AG10803 (cell line): ENCODE measurements at places on chromosomes 5 and 9.

- DNase-seq: peak; percentile 96
Observed at GRCh38 chr5:14816999-14817761, 54.4 kb downstream of the ANKH start.

DNA sequence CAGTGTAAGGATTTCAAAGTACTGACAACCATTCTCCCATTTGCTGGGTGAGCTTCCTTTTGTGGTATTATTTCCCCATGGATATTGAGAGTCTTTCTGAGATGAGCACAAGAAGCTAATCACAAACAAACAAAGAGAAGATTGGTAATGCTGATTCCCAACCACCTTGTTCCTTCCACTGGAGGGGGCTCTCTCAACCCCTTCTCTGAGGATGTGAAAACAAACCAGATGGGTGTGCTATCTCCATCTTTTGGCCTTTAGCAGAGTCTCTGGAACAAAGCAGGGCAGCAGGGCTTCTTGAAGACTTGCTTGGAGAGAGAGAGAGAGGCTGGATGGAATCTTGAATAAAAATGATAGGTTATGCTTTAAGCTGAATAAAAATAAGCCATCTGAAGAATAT, 576.7 kb upstream of the ZNF462 start:
- peak; percentile 25 for DNase-seq

GRCh38 chr5:74954919-74955318, 88.7 kb upstream of the FAM169A start:
- peak; percentile 44 for DNase-seq

GRCh38 chr9:136004712-136005111, 43.5 kb upstream of the UBAC1 start:
- no peak for DNase-seq

GRCh38 chr5:129844764-129845163, 59.5 kb upstream of the CHSY3 start:
- no peak for DNase-seq

- no peak for DNase-seq
Observed at GRCh38 chr5:116062352-116062751, 22.5 kb upstream of the COMMD10 start.

DNA sequence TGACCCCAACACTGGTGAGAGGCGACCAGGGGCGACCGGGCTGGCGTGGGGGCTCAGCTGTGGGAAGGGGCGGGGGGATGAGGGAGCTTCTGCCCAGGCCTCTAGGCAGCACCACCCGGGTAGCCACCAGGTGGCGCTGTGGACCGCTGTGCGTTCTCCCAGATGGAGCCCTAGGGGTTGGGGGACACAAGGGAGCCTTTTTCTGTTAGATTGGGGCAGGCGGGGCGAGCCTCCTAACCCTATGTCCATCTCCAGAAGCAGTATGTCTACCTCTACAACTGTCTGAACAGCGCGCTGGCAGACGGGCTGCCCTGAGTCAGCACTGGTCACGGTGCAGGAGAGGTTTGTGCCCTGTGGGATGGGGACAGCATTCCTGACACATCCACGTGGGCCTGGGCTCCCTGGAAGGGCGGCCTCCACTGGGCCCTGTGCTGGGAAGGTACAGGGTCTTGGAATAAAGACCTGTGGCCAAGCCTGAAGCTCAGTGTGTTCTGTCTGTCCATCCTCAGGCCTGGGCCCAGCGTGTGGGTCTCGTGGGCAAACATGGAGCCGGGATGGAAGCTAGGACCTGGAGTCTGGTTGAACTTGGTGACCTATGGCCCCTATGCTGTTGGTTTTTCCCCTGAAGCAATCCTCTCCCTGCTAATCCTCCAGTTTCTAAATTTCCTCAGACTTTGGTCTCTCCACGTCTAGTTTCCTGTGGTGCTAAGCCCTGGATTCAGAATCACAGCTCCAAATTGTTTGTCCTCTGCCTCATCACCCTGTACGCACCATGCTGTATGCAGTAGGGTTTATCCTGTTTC, 23.1 kb upstream of the SPTLC1 start:
- peak; percentile 33 for DNase-seq

GRCh38 chr5:88889189-88890069, 6.4 kb upstream of the MEF2C start:
- DNase-seq: peak; percentile 42

DNA sequence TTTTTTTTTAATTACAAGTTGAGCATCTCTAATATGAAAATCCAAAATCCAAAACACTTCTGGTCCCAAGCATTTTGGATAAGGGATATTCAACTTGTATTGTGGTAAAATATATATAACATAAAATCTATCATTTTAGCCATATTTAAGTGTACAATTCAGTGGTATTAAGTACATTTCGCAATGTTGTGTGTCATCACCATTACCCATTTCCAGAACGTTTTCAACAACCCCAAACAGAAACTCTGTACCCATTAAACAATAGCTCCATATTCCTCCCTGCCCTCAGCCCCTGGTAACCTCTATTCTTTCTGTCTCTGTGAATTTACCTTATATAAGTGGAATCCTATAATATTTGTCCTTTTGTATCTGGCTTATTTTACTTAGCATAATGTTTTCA, 24.9 kb downstream of the TICAM2 start:
- no peak for DNase-seq

DNA sequence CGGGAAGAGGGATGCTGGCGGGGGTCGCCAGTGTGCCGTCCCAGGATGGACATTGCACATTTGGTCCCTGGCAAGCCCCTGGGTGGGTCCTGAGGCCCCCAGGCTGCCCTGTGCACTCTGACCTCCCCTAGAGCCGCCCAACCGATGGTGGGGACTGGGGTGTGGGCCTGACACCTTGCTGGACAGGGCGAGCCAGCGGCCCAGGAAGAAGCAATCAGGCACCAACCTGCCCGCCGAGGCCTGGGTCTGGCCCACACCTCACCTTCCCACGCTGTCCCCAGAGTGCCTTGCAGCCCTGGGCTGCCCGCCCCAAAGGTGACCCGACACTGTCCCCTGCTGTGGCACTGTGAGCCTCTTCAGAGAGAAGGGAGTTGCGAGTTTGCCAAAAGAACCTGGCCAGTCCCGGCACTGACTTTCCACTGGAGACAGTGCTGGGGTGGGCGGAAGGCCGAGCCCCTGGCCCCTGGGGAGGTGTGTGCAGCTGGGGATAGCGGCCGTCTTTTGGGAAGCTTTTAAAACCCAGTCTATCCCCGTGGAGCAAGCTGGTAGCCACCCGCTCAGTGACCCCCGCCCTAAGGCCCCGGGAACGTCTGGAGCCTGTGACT, 12.0 kb upstream of the NRARP start:
- DNase-seq: no peak

- no peak for DNase-seq
Observed at GRCh38 chr9:130209422-130209821, 37.2 kb downstream of the NCS1 start.

DNA sequence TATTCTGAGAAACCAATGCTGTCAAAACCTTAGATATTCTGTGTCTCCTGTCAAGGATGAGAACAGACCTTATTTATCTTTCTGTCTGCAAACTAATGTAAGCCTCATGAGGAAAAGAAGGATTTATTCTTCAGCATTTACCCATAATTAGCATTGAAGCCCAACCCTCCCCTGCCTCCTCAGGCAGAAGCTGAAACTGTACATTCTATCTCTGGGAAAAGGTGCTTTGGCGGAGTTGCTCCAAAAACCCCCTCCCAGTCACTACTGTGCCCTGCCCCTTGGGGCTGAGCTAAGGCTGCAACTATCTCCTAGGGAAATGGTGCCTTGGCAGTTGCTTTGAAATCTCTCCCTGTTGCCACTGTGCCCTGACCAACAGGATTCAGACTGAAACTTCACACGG, 106.2 kb upstream of the TLR4 start:
- DNase-seq: no peak

GRCh38 chr9:137798901-137799629, 78.5 kb upstream of the CACNA1B start:
- no peak for DNase-seq

DNA sequence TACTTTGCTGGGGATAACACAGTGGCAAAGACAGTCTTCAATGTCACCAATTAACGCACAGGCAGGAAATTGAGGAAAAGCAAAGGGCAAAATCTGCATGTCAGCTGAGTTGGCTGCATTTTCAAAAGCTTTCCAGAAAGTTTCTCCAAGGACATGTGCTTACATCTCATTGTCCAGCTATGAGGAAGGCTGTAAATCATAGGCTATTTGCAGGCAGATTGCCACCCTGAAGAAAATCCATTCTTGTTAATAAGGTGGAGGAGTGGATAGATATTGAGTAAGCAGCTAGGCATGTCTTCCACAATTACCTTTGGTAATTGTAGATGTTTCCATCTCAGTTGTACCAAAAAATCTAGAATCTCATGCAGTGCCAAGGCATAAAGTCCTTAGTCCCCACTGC, 278.0 kb upstream of the NUDT12 start:
- DNase-seq: peak; percentile 39

DNA sequence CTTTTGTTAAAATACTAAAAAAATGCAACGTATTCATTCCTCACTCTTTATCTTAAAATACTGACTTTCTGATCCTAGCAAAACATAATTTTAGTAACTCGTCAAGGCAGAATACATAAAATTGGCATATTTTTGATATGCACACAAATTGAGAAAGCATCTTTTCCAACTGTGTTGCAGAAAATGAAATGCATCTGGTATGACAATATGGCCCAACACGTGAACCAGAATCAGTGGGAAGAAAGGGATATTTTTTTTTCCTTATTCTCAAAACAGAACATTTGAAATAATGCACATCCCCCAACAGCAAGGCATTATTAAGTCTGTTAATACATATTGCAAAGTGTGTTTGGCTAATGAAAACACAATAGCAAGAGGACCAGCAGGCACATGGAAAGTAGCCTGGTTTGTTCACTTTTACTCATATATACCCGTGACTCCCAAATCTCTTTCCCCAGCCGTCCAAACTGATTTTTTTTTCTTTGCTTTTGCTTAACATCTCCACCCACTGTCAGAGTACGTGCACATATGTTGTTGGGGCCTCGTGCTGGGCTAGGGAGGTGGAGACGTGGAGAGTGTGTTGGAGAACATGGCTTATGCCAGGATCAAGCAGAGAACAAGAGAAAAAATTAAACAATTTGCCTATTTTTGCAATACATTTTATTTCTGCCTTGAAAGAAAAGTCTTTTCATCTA, 4.3 kb downstream of the MCTP1 start:
- DNase-seq: no peak

DNA sequence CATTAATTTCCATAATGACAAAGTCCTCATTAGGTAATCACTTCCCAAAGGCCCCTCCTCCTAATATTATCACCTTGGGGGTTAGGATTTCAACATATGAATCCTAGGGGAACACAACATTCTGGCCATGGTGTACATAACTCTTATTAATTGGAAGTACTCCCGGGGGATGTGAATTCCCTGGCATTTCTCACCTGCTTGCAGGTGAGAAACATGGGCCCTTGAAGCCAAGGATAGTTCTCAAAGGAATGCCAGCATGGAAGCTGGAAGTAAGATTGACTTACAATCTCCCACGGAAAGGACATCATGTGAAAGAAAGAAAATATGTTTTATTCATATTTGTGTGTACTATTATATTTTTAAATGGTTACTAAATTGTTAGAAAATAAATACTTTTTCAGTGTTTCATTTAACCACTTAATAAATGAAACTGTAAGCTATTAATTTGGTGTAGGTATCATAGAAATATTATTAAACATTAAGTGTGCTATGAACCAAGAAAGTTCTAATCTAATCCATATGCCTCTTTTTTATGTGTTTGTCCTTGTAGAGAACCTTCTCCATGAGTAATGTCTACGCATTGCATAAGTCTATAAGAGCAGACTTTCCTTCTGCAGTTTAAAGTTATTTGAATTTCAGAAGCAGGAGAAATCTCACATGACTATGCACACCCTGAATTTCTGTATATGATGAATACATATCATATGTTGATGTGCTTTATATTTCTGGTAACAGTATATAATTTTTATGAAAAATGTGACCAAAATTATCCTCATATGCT, 59.4 kb downstream of the ANXA1 start:
- peak; percentile 10 for DNase-seq

DNA sequence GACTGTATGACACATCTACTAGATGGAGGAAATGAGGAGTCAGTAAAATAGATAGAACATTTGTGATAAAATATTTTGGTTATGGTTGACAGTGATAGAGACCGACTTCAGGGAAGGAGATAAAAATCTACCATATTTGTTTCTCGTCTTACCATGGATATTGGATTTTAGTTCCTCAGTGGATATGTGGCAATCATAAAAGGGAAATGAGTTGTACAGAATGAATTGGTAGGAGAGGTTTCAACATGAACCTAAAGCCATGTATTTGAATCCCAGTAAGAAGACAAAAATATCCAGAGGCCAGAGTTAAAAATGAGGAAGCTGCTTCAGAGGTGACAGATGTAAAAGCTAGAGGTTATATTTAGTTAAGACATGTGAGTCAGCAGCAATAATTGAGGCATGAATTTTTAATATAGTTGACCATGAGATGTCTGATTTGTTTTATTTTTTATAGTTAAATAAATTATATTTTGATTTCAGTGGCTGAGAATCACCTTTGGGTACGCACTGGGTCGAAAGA, 480.4 kb upstream of the TUSC1 start:
- DNase-seq: no peak

GRCh38 chr9:6926436-6926835, 168.7 kb downstream of the KDM4C start:
- DNase-seq: no peak

- no peak for DNase-seq
Observed at GRCh38 chr5:9168791-9169556, 376.9 kb downstream of the SEMA5A start.

DNA sequence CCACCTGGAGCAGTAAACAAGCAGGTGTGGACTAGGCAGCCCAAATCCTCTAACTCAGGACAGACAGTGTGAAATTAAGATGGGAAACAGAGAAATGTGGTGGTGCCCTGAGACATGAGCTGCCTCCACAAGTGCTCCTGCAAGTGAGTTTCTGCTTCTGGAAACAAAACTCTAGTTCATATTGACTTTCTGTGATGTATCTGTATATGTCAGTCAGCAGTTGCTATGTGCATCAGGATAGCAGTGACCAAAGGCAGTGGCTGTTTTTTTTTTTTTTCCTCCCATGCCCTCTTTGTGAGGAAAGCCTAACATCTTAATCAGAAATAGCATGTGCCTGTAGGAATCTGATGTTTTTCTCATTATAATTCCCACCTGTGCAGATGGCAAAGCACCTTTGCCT, 318.4 kb upstream of the SEMA6A start:
- DNase-seq: no peak
